ENCODE measurements at places on chromosomes 3 and 15.

DNA sequence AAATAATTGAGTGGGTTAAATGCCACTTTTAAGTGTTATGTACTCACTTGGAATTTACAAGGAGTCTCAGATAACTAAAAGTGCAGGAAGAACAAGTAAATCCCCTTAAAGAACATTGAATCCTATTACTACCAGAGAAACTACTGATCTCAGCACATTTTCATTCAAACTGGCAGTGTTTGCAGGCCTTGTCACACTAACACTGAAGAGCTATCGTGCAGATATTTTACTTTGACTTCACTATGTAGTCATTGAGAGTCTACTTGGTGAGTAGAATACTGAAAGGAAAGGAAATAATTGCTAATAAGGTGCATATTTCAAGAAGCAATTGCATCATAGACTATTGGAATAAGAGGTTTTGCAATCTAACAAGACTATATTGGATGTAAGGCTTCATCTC, 721.4 kb upstream of the CBLB start:
- no peak for DNase-seq

DNA sequence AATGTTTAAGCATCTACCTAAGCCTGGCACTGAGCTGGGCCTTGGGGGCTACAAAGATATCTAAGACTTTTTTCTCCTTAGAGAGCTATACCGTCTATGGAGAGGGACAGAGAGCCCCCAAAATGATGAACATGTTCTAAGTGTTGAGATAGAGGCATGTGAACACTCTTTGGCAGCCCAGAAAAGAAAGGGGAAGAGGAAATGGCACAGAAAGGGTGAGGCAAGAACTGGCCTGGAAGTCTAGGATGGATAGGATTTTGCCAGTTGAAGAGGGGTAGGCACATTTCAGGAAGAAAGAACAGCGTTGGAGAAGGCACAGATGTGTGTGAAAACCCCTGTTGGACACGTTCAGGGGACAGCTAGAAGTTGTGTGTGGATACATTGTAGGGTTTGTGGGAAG, 276.2 kb upstream of the LRRFIP2 start:
- no peak for DNase-seq

DNA sequence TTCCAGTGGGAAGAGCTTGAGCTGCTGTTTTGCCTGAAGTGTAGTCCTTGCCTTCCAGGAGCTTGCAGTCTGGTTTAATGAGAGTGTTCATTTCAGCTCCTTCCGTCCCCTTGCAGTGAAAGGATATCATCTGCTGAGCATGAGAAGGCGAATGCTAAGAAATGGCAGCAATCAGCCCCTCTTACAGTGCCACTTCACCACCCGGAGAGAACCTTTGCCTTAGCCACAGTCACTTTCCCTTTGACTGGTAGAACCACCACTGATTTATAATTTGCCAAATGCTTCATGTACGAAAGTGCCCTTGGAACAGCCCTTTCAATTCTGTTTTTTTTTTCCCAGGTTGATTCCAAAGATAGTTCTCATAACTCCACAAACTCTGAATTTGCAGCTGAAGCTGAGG, 11.5 kb downstream of the TATDN2 start:
- no peak for DNase-seq

DNA sequence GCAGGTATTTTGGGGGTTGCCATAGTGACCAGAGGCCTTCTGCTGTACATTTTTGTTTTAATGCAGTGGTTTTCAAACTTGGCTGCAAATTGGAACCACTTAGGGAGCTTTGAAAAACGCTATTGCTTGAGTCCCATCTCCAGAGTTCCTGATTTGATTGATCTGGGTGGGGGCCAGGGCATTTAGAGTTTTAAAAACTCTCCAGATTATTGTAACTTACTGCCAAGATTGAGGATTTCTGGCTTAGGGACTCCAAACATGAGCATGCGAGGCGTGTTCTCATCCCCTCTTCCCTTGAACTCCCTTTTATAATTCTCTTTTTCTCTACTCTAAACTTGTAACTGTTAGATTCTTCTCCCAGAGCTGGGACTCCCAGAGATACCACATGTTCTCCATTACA, 340.8 kb upstream of the SUCLG2 start:
- no peak for DNase-seq

DNA sequence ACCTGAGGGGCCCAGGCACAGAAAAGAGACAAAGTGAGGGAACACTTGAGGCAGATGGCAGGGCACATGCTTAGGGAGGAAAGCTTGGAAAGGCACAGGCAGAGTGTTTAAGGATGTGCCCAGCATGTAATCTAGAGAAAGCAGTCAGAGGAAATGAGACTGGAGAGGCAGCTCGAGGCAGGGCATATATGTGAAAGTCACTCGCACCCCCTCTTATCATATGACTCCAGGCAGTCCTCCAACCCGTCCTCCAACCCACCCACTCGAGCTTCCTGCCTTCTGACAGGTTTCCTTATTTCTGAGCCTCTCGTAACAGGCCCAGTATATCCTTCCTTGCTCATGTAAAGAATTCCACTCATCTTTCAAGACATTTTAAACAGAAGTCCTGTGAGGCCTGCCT, 294.0 kb downstream of the SOX2 start:
- no peak for DNase-seq

- DNase-seq = no peak
These were observed 136.3 kb downstream of the EEFSEC start for GRCh38 chr3:128289534-128289933.

DNA sequence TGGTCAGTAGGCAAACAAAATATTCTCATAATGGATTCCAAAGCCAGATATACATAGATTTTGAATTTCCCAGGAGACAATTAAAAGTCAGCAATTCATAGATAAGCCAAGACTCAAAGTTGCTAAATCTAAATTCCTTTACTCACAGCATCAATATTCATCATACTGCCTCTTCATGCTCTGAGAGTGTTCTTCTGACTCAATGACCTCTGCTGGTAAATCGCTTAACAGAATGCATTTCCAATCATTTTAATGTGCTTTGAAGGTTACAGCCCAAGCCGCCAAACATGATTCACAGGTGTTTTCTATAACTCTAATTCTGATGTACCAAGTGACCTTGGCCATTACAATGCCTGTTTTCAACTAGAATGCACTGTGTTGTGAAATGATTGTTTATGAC, 24.2 kb upstream of the SLC4A7 start:
- no peak for DNase-seq

GRCh38 chr3:157271283-157271882, 111.4 kb upstream of the CCNL1 start:
- DNase-seq = no peak

DNA sequence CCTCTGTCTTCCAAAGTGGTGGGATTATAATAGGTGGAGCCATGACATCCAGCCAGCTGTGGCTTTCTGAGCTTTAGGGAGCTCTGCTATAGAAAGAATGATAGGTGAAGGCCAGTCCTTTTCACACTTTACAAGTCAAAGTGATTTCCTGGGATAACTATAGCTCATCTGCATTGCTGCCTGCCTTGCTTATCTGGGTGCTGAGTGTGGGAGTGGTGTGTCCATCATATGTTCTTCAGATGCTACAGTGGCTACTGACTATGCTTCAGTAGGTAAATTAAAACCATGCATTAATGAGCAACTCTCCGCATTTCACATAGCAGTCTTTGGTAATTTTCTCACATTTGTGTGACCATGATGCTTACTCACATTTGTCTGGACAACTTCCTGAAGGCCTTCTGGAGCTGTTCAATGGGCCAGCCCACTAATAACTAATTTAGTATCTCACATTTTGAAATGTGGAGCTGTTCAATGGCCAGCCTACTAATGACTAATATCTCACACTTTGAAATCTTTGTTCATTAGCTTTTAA, 23.4 kb downstream of the RHOA start:
- DNase-seq = no peak

DNA sequence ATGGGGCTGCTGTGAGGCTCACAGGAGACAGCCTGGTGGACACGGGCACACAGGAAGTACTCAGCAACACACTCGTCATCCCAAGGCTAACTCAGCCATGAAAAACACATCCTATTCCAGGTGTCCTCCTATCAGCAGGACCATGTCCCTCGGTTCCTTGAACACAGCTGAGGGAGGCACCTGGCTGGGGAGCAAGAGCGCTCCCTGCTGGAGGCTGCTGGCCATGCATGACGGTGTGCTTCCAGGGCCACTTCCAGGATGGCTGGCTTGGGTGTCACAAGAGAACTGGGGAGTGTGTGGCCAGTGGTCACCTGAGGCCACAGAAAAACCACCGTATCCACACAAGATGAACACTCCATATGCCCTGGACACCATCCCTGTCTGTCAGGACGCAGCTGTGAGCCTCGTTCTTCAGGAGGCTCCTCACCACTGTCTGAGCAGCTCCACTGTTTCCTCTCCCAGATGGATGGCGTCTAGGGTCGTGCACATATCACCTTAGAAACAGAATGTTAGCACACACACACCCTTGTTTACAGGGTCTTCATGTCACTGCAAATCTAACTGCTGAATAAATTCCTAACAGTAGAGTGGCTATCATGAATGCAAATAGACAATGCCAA, 31.0 kb downstream of the POC1A start:
- peak; percentile 50 for DNase-seq

DNA sequence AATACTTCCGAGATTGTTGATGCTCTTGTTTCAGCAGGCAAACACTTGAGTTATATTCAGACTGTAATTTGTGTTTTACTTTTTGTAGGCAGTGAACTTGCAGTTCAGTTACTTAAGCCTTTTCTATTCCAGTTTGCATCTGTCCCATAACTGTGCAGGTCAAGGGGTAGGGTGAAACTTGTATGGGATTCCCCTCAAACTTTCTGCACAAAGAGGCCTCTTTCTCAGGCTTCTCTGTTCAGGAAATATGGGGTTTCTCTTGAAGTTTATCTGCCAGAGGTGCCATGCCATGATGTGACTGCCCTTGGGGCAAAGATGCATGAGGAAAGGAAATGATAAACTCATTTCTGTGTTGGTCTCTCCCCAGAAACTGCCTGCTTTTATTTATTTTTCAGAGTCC, 66.7 kb downstream of the SLC24A1 start:
- no peak for DNase-seq

DNA sequence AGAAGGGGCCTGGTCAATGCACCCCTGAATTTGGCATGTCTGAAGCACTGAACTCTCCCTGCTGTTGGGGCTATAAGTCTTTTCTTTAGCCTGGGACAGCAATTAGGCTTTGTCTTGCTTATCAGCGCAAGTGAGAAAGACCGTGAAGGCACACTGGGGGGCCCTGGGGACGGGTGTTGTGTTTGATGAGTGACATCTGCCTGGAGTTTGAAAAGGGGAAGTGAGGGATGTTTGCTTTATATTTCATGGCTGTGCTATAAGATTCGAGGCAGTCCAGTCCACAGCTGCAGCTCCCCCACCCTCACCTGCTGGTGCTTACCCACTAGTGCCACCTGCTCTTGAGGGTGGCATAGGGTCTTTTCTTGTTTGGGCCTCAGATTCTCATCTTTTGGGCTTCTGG, 44.8 kb downstream of the CEMIP start:
- no peak for DNase-seq

DNA sequence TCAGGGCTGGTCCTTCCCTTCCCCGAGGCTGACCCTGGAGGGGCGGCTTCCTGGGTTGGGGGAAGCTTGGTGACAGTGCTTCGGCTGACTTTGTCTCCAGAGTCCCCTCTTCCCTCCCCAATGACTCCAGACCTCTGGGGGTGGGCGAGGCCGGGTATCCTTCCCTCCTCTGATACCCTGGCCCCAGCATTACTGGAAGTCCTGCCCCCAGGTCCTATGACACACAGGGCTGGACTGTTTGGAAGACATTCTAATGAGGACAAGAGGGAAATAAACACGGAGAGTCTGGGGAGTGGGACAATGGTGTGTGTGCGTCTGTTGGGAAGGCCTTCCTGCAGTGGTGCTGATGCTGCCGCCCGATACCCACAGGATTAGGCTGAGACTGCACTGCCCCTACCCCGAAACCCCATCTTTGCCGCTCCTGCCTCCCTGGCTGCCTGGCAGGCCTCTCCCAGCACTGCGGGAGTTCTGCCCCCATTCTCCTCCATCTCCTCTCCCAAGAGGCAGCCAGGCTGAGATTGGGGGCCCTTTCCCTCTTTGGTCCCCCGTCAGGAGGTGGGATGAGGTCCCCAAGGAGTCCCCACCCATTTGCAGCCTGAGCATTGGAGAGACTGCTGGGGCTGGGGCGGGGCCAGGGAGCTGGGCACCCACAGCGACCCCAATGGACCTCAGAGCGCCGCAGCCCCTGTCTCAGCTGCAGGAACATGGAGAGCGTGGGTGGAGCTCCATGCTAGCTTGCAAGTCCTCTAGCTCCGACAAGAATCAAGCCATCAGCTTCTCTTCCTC, 29.7 kb upstream of the FBLN2 start:
- no peak for DNase-seq

DNA sequence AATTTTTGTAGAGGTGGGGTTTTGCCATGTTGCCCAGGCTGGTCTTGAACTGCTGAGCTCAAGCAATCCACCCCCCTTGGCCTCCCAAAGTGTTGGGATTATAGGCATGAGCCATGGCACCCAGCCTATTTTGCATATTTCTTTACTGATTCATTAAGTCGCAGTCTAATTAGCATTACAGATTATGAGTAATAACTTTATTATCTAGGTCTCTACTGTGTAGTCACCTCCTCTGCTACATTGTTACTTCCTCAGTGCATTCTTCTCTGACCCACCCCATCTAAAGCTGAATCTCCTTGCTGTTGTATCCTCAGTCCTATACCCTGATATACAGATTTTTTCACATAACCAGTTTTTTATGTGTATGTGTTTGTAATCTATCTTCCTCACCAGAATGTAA, 61.7 kb downstream of the TFDP2 start:
- no peak for DNase-seq

DNA sequence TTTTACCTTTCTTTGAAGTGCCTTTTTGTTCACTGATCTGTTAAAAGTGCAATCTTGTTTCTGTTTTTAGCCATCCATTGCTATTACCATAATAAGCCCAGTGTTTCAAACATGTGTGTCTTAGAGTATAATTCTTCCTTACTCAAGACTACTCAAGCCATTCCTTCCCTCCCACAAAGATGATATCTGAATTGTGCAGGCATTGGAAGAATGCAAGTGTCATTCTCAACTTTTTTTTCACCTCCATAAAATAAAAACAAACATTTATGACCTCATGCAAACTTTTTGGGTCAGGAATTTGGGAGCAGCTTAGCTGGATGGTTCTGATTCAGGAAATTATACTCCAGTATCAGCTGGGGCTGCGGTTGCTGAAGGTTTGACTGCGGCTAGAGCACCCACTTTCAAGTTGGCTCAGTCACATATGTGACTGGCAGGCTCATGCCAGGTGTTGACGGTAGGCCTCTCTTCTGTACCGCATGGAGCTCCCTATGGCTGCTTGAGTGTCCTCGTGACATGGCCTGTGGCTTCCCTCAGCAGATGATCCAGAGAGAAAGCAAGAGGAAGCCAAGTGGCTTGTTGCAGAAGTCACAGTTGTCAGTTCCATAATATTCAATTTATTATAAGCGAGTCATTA, 490.8 kb downstream of the CNTN4 start:
- DNase-seq = no peak

DNA sequence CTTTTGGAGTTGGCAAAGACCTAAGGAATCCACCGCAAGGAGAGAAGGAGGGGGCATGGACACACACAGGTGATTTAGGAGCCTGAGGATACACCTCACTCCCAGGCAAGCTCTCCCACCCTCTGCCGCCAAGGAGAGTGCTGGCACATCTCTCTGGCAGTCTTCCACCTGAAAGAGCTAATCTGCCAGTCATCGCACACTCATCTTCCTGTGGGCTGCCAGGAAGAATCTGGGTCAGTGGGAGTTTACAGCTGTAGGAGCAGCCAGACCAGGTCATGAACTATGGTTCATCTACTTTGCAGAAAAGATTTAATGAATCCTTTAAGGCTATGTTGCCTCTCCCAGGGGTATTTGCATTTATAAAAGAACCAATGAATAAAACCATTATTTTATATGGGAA, 170.6 kb upstream of the TSC22D2 start:
- DNase-seq = no peak

- DNase-seq = no peak
These were observed 51.8 kb upstream of the CGNL1 start for GRCh38 chr15:57324590-57324890.

Data from stimulated activated CD4-positive, alpha-beta T cell treated with anti-CD3 and anti-CD28 coated beads, Interleukin-4, amount 100 ng/mL, for 48 hours (primary cell).